COR-L47 (cell line): ENCODE measurements at places on chromosomes 16 and 17.

GRCh38 chr17:81434072-81434471 lies 38.8 kb downstream of the BAHCC1 start:
- no peak for DNase-seq

GRCh38 chr16:6317934-6318333 lies 1014.7 kb upstream of the RBFOX1 start:
- no peak for DNase-seq

GRCh38 chr17:28970879-28971278 lies 19.6 kb upstream of the PHF12 start:
- DNase-seq, result no peak

DNA sequence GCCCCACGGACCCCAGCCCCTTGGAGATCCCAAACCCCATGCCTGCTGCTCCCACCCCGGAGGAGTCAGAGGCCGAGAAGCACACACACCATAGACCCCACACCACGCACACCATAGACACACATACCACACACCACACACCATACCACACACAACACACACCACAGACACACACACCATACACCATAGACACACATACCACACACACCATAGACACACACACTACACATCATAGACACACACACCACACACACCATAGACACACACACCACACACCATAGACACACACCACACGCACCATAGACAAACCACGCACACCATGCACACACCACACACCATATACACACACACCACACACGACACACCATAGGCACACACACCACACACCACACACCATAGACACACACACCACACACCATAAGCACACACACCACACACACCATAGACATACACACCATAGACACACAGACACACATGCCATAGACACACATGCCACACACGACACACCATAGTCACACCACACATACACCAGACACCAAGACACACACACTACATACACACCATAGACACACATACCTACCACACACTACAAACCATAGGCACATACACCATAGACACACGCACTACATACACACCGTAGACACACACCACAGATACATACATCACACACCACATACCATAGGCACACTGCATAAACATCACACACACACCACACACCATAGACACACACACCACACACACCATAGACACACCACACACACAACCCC lies 11.3 kb downstream of the TBC1D16 start:
- no peak for DNase-seq

DNA sequence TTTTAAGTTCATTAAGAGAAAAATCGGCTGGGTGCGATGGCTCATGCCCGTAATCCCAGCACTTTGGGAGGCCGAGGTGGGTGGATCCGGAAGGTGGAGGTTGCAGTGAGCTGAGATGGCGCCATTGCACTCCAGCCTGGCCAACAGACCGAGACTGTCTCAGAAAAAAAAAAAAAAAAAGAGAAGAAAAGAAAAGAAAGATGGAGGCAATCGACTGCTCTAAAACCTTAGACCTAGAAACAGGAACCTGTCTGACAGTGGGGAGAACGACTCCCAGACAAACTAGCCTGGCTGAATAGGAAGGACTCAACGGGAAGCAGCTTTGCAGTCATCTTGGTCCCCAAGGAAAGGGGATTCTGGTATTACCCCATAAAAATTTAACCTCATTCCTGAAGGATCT lies 13.7 kb downstream of the MRC2 start:
- DNase-seq, result no peak

DNA sequence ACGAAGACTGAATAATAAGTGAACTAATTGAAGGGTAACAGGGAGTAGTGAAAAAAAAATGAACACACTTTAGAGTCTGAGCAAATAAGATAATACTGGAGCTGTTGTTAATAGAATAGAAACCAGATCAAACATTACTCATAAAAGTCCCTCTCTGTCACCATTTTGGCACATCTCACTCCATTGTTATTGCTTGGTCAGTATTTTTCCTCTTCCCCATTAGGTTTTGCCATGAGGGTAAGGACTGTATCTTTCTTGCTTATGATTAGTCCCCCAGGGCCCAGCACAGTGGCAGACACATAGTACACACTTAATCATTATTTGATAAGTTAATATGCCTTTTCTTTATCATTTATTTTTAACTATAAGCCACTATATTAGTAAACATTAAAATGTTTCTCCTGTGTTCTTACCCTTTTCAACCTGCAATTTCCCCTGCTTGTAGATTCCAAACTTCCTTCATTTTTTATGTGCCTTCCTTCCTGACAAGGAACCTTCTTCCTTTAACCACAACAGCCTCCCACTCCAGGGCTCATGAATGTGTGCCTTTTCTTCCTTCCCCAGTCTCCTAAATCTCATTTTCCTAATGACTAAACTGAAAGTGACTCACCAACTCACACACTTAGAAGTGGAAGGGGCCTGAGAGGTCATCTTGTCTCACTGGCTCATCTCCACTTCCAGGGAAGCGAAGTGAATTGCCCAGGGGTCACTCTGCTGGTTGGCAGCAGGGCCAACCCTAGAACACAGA lies 88.2 kb upstream of the HAS3 start:
- DNase-seq, result no peak

DNA sequence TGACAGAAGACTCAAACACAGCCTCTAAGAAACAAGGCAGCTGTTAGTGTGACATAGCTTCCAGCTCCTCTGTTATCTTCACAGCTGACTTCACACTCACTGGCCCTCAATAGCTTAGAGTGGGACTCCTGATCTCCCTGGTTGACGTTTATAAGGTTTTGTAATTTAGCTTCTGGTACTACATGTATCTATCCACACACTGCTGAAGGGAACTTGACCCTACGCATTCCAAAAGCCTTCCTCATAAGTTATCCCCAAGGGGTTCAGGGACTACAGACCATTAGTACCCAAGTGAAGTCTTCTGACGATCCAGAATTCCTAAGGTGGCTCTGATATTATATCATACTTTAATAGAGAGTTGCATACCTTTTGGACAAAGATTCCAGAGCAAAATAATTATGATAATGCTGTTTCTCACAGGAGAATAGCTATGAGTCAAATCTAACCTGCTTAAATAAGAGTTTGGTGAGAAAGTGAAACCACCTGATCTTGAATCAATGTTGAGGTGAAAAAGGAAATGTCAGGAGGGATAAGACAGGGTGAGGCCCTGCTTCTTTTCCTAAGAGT lies 14.5 kb downstream of the ACACA start:
- no peak for DNase-seq
